Right forelimb (tissue), 1 donor: ENCODE measurements at places on chromosomes 4 and X.

GRCh38 chrX:47143894-47144625 lies 442 bp downstream of the NDUFB11 start:
- no peak for DNase-seq

GRCh38 chr4:25180524-25181131 lies 20.4 kb upstream of the SEPSECS start:
- no peak for DNase-seq

DNA sequence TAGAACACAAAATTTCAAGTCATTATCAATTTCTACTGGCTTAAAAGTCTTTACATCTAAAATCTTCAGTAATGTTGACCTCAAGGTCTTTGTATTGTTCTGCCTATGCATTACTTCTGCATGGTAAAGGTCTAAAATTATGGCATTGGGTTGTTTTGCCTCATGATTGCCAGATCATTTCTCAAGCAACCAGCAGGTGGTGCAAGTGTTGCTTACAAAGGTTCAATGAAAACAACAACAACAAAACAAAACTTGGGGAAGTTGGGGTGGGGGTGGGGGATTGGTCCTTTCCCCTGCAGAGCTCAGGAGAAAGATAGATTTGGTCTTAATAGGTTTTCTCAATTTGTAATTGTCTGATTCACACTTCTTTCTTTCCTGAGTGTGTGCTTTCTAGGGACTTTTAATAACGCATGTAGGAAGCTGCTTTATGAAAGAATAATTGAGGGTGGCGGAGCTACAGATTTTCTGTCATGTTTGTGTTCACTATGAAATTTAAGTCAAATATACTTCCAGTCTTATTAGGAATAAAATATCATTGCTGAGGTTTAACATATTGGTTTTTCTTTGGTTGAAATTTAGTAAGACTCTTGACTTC lies 145.1 kb downstream of the COL4A5 start:
- DNase-seq = no peak

DNA sequence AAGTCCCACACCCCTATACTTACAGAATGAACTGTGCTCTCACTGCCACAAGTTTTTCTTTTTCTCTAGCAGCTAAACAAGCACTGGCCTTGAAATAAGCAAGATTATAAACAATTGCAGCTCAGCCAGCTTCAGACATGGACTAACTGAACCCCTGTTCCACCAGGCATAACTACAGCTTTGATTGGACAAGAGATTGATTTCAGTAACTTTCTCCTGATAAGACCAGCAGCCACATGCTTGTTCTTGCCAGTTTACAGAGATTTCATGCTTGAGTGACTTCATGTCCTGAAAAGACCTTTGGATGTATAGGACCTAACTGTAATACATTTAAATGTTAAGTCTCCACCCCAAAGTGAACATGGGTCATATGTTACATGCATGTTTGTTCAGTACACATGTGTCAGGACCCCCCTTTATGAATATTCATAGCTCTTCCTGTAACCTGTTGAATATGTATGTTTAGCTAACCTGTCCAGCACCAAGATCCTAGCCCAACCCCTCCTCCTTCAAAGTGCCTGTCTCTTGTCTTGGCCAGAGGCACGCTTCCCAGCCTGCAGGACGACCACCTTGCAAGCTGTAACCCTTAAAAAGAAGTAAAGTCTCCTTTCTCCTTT lies 27.9 kb downstream of the ZNF275 start:
- DNase-seq = no peak

DNA sequence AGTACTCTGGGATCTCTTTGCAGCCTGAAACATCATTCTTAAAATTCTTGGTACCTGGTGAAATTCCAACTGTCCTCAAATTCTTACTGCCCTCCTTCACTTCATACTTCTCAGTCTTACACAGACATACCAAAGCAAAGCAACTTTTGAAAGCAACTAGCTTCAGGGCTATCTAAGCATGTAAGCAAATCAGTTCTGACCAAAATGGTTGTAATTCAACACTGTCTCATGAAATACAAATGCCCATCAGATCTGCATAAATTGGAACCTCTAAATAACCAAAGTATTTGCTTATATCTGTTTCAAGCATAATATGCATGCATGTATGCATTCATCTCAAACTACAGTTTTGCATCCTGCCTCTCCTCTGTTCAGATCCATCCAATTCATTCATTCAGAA lies 308.1 kb upstream of the PPARGC1A start:
- DNase-seq = no peak

DNA sequence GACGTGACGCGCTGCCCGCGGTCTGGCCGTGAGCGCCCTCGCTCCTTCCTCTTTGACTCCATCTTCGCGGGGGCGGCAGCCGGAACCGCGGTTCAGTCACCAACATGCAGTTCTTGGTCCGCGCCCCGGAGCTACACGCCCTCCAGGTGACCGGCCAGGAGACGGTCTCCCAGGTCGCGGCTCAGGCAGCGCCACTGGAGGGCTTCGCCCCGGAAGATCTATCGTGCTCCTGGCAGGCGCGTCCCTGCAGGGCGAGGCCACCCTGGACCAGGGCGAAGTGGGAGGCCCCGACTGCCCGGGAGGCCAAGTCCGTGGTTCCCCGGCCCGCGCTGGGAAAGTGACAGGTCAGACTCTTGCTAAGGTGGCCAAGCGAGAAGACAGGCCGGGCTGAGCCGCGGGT lies 2.9 kb downstream of the TRIML2 start:
- DNase-seq = no peak

- no peak for DNase-seq
These were observed 545 bp downstream of the DOCK11 start for GRCh38 chrX:118495958-118496762.

DNA sequence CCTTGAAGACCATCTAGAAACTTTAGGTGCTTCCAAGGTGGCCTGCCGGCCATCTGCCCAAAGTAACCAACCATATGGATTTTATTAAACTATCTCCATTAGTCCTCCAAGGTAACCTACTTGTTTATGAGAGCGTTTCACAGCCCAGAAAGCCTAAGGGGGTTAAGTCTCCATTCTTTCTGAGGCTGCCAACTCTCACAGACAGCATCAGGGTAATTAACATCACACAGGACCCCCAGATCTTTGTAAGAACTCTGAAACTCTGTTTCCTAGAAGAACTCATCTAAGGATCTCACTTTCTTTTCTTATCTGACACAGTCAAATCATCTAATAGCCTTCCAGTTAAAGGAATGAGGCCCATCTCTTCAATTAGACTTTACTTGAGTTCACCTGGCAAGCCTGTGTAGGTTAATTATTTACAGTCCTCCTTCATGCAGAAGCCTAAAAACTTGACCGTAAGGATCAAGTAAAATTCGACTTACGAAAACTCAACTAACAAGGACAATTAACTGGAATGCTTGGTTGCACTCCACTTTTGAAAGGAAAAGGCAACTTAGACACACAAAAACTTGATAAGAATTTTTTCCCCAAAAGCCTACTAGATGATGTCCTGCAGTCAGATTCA lies 252.5 kb downstream of the GRIA3 start:
- no peak for DNase-seq

DNA sequence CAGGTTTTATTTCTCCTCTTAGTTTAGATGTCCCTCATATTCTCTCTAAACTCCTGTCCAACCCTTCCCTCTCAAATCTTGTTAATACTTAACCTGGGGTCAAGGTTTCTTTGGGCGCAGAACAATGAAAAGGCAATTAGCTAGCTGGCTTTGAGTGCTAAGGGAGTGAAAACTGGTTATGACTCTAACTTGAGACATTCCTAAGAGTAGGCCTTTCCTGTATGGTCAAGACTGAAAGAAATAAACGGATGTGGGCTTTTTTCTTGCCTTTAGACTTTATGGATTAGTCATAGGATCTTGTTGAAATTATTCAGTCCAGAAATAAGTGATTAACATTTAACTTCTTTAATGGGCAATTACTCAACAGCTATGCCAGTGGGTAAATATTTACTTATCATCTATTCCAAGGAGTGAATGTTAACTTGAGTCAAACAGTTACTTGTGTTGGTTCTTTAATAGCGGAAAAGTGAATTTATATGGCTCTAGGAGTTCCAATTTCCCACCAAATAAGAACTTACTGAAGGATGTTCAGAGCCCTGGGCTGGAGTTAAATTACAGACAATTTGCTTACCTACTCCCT lies 141.7 kb upstream of the SCML1 start:
- DNase-seq = no peak

- DNase-seq = peak; percentile 75
These were observed 69.8 kb downstream of the MTNR1A start for GRCh38 chr4:186485561-186486062.

GRCh38 chr4:172124656-172125308 lies 311.6 kb downstream of the GALNTL6 start:
- DNase-seq = no peak

DNA sequence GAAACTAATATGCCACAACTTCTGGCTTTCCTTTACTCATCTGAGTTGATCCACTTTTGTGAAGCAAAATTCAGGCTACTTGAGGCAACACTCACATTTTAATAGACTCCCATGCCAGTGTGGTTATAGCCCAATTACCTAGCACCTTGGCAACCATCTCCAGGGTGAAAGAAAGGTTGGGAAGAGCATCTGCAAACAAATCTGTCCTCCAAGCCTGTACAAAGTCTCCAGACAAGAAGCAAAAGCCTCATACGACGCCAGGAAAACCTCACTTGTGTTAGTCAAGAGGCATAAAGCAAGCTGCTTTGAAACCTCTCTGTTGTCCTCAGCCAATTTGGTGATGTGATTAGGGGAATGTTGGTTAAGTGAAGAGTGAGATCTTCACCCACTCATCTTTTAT lies 246.6 kb downstream of the THOC2 start:
- DNase-seq = no peak

GRCh38 chr4:2595436-2595835 lies 59.0 kb downstream of the FAM193A start:
- no peak for DNase-seq

GRCh38 chr4:85928775-85929591 lies 430.9 kb downstream of the MAPK10 start:
- DNase-seq = no peak

DNA sequence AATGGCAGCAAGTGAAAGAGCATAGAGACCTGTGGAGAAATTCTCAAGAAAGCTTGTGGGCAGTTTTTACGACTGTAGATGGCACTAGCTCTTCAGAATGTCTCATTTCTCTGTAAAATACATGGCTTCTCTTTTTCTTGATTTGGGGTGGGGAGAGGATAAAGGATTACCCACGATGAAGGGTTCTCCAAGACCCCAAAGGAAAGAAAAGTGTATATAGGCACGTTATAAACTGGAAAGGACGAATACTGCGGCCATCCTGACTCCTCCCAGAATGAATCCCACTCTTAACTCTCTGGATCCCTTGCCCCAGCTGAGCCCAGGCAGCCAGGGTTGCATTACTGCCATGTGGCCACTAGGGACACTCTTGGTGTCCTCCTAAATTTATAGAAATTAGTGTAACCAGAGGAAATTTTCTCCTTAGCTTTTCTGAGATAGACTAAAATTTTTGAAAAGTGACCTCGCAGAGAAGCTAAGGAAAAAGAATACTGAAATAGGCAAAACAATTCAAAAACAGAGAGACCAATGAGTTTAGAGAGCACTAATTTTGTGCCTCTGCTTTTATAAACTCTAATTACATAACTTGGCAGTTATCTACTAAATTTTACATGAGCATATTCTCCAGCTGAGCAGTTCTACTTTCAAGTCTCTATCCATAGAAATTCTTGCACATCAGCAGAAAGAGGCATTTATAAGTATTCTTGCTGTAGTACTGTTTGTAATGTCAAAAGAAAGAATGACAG lies 37.8 kb upstream of the PCDH19 start:
- DNase-seq = peak; percentile 73

DNA sequence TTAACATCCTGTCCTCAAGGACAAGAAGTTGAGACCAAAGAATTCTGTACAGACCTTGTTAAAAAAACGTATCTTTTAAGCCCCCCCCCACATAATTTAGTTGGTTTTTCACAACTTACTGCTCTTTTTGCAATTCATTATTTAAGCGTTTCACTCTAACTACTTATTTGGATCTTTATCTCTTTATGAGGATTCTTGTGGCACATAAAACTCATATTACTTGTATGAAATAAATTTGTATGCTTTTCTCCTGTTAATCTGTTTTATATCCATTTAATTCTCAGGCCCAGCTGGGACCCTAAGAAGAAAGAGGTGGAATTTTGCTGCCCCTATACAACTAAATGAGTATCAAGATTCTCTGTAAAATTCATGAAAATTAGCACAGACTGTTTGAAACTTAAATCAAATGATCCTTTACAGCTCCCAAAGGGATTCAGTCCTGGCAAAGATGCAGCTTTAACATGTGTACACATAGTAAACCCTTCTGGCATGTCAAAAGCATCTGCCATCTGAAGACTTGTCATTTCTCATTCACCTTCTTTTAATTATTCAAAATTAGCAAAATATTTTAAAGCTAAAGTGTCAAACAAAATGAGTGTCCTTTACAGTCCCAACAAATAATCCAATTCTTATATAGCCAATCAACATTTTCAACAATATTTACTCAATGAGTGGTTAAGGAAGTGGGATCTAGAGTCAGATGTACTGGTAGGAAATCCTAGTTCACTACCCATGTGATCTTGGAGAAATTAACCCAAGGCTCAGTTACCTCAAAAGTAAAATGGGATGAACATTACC lies 17.7 kb downstream of the ARAP2 start:
- no peak for DNase-seq

DNA sequence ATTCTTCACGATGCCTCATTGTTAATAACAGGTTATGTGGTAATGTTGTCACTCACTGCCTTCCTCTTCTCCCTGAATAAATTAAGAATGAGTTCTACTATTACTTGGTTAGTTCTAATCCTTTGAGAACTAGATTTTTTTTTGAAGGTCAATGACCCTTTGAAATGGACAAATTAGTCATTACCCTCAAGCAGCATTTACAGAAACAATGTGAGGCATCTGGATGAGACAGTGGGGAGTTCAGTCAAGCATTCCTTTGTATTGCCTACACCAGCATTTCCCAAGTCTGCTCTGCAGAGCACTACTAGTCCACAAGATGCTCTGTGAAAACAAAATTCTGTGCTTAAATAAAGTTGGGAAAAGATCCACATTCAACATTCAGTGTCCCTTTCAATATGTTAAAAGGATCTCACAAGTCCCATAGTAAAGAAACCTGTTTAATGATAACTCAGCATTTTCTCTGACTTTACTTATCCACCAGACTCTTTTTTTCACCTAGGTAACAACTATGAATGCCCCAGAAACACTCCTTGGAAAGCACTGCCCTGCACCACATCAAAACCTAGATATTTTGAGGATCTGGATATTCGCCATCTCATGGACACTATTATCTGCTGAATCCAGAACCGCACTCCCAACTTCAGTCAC lies 60.6 kb downstream of the CHRDL1 start:
- DNase-seq = no peak
